ENCODE measurements at places on chromosomes 7 and 10. TPM values are rescaled to one million over a fixed set of nuclear protein-coding genes. Genes with fewer than 3 reads are reported as not detected.

Gene CLRN3
- not detected for polyA plus RNA-seq

Gene FASTK
- 38.8 TPM for polyA plus RNA-seq

Gene LRRC17
- polyA plus RNA-seq, result not detected

Gene OR2A1
- 0.55 TPM for polyA plus RNA-seq

Gene RADIL
- polyA plus RNA-seq, result 0.02 TPM

Gene MEOX2
- not detected for polyA plus RNA-seq

Gene PHKG1
- 0.43 TPM for polyA plus RNA-seq

Gene CD36
- not detected for polyA plus RNA-seq

Gene TRIM50
- not detected for polyA plus RNA-seq

Gene OPALIN
- polyA plus RNA-seq, result not detected

Gene AGAP9
- polyA plus RNA-seq, result 0.31 TPM

Gene FIS1
- polyA plus RNA-seq, result 225 TPM

Gene IRF5
- 0.40 TPM for polyA plus RNA-seq

Gene BTRC
- 8.6 TPM for polyA plus RNA-seq
